ENCODE measurements at places on chromosomes 1 and 21. TPM values are rescaled to one million over a fixed set of nuclear protein-coding genes. Genes with fewer than 3 reads are reported as not detected.

The PCSK9 gene
- 2.5 TPM for total RNA-seq

The PRR9 gene
- not detected for total RNA-seq

GRCh38 chr1:152013664-152014237 lies 20.1 kb upstream of the S100A10 start:
- DNase-seq: peak; percentile 49

GRCh38 chr1:117616356-117616755 lies 10.5 kb downstream of the TENT5C start:
- DNase-seq: no peak

DNA sequence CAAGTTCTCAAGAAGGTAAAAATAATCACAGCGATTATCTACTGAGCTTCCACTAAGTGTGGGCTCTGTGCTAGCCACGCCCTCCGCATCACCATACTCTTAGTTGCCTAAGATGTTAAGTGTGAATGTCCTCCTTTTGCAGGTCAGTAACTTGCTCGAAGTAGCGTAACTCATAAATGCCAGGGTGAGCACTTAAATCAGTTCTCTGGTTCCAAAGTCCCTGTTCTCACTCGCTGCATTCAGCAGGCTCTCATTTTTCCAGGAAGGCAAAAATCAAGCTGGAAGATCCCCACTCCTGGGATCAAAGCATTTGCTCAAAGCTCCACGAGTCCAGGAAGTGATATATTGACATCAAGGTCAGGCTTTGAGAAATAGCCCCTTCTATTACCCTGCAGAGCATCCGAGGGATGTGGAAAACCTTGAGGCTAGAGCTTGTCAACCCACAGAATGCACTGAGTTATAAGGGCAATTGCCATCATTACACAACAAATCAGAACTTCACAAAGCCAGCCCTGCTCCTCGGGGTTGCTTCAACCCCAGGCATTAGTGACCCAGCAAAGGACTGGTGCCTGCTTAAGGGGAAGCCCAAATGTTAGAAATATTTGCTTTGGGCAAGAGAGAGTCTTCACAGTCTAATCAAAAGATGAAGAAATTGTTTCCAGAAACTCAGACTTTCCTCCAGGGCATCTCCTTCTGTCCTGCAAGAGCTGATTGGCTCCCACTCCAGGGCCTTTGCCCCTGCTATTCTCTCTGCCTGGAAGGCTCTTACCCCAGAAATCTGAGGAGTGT lies 19.5 kb downstream of the SLC30A1 start:
- no peak for DNase-seq

- no peak for DNase-seq
Measured at GRCh38 chr1:209116705-209117104, 466.8 kb upstream of the CAMK1G start.
